ENCODE measurements at places on chromosomes 3 and 15. TPM values are rescaled to one million over a fixed set of nuclear protein-coding genes. Genes with fewer than 3 reads are reported as not detected.

The SYNPR gene
- total RNA-seq, result 0.24 TPM

The CHST2 gene
- 99.4 TPM for total RNA-seq

The UNC13C gene
- total RNA-seq, result 0.03 TPM

DNA sequence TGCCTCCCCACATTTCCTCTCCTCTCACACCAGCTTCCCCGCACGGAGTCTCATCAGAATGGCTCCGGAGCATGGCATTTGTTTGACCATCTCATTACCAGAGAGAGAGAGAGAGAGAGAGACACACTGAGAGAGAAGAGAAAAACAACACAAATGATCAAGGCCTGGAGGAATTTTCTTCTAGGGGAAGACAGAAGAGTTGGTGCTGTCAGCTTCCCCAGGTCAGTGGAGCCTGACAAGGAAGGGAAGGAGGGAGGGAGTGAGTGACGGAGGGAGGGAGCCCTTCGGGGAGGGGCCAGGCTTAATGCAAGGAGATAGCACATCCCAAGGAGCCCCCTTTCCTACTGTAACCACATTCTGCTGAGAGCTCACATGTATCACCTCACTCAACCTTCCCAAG, 9.1 kb downstream of the ST8SIA2 start:
- DNase-seq, result no peak

GRCh38 chr15:70505411-70505919, 257.9 kb downstream of the UACA start:
- no peak for DNase-seq

DNA sequence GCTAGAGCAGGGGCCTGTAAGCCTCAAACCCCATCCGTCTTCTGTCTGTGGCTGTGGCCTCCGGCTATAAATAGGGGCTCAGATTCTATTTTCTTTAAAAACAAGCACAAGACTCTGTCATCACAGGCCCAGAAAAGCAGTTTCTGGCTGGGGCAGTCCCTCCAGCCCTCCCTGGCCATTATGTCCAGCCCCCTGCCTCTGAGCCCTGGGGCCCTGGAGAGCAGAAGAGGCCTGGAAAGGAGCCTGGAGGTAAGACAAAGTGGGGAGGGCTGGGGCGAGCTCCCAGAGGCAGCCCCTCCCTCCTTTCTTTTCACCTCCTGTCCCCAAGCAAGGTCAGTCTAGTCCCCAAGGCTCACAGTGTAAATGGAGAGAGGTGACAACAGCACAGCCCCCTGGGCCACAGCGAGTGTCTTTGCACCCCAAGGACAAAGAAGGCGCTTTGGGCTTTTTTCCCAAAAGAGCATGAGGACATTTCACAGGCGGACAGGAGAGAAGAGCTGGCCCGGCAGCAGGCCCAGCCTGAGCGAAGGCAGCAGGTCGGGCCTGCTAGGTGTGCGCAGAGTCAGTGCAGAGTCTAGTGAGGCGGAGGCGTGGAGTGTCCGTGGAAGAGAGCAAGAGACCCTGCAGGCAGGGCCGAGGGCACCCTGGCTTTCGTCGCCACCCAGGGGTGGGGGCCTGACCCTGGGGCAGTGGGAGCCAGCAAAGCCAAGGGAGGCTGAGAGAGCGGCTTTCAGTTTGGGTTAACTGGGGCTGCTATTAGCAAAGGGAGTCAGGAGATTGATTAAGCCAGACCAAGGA, 188.3 kb downstream of the TBC1D2B start:
- no peak for DNase-seq

DNA sequence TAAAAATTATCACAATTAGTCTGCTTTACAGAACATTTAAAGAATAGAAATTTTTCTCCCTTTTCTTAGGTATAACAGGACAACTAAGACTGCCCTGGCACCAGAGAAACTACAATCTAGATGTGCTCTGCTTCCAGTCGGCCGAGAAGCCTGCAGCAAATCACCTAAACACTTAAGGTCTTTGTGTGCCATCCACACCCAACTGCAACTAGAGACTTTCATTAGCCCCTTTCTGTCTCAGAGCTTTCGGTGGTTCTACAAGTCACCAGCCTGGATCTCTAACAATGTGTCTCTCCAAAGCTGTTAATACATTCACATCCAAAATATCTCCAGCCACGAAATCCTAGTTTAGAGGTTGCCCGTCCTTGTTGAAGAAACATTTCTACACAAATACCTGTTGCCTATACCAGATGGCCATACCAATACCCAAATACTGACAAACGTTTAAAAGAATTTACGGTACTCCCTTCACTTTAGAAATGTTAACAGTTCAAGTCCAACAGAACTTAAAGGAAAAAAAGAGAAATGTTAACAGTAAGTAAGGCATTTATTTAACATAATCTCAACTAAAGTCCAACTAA, 6.7 kb downstream of the PRC1 start:
- DNase-seq, result no peak

DNA sequence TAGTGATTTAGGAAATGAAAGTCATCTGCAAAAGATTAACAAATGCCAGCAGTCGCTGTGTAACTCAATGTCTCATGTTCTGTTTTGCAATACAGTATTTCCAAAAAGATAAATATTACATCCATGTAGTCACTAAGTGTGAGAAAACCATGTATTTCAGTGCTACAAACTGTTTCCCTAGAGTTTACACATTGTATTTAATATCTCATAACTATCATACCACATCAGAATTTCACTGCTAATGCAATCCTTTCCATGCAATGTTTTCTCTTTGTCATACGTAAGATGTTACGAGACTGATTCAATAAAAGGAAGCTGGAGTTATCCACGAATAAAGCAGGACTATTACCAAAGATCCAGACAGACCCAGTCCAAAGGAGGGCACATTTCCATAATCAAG, 269.4 kb downstream of the GBE1 start:
- DNase-seq, result no peak

GRCh38 chr3:171803044-171803443, 7.2 kb downstream of the PLD1 start:
- DNase-seq, result no peak

GRCh38 chr3:154132777-154133375, 11.7 kb downstream of the ARHGEF26 start:
- DNase-seq, result no peak

Data from H7 (cell line).